ENCODE measurements at places on chromosomes 4 and X. TPM values are rescaled to one million over a fixed set of nuclear protein-coding genes. Genes with fewer than 3 reads are reported as not detected.

DNA sequence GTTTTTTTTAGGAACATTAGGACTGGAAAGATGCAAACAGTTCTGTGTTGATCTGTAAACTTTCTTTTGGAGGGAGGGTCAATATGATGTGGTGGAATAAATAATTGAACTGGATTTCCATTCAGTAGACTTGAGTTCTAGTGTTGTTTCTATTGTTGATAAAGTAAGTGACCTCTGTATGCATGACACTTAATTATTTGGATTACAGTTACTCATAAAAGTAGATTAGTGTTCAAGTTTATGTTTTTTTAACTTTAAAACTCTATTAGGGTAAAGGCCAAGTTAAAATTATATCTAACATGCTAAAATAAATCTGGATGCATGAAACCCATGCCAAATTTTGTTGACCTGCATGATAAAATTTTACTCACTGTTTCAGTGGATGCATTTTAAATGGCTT lies 85.4 kb upstream of the NR3C2 start:
- no peak for DNase-seq

- DNase-seq: no peak
Observed at GRCh38 chr4:13721894-13722293, 94.4 kb upstream of the BOD1L1 start.

DNA sequence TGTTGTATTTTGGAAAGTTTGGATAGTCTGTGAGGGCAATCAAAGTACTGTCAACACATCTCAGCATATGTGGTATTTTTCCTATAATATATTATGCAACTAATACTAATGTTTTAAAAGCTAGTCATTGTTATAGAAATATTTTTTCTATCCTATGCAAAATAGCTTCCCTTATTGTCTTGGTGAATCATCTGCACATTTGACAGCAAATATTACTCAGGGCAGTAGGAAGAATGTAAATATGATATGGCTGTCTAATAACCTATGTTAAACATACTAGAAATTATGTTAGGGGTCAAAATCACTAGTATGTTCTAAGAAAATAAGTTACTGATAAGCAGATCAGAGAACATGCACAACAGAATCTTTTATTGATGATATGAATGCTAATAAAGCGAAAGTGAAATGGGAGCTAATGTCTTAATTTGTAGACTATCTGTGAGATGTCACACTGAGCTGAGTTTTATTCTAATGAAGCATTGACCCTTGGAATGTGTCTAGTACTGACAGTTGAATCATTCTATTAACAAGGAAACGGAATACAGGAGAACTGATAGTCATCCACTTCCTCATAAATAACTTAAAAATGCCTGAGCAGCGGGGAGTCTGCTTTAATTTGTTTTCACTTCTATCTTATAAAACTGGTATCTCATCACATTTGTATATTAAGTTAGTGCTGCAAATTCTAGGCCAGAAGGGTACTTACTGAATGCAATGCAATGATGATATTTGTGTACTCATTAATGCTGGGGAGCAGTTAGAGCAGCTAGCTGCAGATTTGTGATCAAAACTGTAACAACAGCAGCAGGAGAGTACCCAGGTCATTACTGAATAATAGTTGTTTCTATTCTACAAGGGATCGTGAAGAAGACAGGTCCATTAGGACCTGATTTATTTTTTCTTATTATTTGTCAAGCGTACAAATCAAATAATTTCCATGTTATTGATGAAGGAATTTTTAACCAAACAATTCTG lies 440.3 kb upstream of the AADAT start:
- no peak for DNase-seq

GRCh38 chr4:1340861-1341260 lies 6.1 kb upstream of the UVSSA start:
- DNase-seq: no peak

Gene TMPRSS11F
- total RNA-seq: not detected

Gene CFAP99
- total RNA-seq: not detected

Gene SLC7A11
- total RNA-seq: 0.22 TPM

Gene DGKK
- total RNA-seq: not detected

DNA sequence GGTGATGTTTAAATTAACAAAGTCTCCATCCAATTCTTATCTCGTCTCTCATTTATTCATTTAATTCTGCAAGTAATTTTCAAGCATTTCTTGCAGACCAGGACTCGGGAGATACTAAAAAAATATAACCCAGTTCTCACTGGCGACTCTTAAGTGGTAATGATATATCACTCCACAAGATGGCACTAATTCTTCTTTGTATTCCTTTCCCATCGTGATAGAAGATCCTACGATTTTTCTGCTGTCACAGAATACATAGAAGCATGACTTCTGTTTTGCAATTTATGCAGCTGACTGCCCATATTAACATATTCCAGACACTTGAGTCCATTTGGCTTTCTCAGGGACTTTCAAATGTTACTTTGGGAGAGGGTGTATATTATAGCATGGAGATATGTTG lies 64.0 kb upstream of the FGF13 start:
- DNase-seq: no peak

Gene GJB1
- not detected for total RNA-seq

- no peak for DNase-seq
Observed at GRCh38 chrX:39731735-39732134, 366.0 kb downstream of the BCOR start.

DNA sequence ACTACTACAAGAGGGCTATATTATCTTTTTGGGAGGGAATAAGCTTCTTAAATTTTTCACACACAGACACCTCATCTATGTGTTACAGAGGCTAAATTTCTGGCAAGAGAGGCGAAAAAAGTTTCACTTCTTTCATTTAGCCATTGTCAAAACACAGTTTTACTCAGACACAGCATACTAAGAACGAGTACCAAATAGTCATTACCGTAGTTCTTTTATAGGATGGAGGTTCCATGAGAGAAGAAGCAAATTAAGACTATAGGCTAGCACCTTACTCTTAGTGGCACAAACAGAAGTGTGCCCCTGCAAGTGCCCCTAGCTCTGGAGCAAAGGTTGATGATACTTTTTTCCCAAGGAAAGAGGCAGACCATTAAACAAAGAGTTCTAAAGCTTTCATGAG lies 26.2 kb downstream of the UGT2B7 start:
- no peak for DNase-seq
